SHP77 treated with DMSO at 0.1 percent for 48 hours (cell line): ENCODE measurements at places on chromosomes 6 and 20.

DNA sequence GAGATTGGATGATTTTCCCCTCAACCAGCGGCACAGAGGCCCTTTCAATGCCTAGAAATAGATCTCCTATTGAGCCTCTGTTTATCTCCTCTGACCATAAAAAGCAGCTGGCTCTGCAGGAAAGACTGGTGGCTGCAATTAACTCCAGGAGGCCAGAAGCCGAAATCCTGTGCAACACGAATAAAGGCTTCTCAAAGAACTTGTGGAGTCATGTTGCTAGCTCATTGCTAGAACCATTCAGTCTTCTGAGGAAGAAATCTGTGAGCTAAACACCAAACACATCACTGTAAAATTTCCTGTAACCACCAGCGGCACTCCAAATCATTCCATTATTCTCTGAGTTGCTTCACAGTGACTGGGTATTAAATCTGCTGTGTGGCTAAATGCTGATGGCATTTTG is 49.1 kb upstream of the TPD52L1 start:
- DNase-seq: peak; percentile 14

DNA sequence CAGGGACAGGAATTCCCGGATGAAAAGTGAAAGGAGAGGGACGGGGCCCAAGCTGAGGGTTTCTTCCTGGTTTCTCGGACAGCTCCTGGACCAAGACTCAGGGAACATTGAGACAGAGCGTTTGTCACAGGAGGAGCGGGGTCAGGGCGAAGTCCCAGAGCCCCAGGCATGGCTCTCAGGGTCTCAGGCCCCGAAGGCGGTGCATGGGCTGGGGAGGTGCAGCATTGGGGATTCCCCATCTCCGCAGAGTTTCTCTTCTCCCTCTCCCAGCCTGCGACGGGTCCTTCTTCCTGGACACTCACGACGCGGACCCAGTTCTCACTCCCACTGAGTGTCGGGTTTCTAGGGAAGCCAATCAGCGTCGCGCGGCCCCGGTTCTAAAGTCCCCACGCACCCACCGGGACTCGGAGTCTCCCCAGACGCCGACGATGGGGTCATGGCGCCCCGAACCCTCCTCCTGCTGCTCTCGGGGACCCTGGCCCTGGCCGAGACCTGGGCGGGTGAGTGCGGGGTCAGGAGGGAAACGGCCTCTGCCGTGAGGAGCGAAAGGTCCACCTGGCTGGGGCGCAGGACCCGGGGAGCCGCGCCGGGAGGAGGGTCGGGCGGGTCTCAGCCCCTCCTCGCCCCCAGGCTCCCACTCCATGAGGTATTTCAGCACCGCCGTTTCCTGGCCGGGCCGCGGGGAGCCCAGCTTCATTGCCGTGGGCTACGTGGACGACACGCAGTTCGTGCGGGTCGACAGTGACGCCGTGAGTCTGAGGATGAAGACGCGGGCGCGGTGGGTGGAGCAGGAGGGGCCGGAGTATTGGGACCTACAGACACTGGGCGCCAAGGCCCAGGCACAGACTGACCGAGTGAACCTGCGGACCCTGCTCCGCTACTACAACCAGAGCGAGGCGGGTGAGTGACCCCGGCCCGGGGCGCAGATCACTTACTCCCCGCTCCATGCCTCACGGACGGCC is 54.6 kb upstream of the POLR1H start:
- no peak for DNase-seq

- no peak for DNase-seq
Measured at GRCh38 chr20:5734602-5735001, 15.6 kb upstream of the SHLD1 start.

DNA sequence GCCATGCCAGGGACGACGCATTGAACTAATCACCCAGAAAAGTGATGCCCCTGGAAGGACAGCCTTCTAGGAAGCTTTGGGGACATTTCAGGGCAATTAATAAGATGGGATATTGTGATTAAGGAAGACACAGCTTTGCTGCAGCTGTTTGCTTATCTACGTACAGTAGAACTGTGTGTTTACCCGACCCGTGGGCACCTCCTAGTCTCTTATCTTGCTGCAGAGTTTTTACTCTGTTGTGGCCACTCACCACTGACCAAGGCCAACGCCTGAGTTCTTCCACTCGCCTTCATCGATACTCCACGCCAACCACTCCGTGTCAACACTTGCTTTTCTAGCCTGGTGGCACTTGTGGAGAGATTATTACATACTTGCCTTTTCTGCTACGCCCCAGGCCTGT is 105.9 kb upstream of the MLN start:
- DNase-seq: no peak

GRCh38 chr20:33842346-33842745 is 31.2 kb downstream of the CHMP4B start:
- DNase-seq: no peak

DNA sequence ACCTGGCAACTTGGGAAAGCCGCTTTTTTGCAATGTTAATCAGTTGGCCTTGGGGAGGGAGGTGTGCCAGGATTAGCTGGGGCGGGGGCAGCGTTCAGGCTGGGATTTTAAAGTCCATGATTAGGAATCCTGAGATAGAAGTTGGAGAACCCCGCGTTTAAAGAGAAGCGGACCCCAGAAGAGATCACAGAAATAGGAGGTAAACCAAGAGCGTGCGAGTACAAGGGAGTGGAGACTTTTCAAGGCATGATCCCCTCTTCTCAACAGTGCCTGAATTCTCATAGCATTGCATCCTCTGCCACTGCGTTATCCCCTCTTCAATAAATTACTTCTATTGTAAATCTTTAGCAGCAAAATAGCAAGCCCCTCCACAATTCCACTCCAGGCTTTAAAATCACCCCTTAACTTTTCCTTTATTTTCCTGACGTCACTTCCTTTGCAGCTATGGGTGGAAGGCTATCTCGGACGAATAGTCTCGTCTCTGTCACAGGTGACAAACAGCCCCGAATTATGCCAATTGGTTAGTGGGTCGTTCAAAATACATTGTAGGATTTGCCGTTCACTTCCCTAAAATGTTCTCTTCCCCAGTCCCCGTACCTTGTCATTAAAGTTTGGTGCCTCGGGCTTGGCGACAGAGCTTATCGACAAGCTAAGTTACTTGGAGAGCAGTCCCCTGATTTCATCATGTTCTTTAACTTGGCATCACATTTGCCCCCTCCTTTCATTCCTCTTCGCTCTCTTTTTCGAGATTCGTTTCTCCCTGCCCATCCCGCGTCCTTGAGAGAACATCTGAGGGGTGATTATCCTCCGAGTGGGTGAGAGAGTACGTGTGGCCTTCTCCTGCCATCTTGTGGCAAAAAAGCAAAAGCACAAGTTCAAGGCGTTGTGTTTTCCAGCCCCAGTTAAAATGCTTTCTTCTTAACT is 17.1 kb downstream of the OR2B2 start:
- DNase-seq: no peak

DNA sequence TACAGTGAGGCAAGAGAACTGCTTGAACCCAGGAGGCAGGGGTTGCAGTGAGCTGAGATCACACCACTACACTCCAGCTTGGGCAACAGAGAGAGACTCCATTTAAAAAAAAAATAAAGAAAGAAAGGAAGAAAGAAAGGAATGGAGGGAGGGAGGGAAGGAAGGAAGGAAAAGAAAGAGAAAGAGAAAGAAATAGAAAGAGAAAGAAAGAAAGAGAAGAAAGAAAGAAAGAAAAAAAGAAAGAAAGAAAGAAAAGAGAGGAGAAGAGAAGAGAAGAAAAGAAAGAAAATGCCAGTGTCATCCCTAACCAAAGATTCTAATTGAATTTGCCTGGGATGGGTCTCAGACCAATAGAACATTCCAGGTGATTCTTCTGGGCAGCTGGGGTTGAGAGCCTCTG is 4.2 kb downstream of the TGM3 start:
- no peak for DNase-seq

DNA sequence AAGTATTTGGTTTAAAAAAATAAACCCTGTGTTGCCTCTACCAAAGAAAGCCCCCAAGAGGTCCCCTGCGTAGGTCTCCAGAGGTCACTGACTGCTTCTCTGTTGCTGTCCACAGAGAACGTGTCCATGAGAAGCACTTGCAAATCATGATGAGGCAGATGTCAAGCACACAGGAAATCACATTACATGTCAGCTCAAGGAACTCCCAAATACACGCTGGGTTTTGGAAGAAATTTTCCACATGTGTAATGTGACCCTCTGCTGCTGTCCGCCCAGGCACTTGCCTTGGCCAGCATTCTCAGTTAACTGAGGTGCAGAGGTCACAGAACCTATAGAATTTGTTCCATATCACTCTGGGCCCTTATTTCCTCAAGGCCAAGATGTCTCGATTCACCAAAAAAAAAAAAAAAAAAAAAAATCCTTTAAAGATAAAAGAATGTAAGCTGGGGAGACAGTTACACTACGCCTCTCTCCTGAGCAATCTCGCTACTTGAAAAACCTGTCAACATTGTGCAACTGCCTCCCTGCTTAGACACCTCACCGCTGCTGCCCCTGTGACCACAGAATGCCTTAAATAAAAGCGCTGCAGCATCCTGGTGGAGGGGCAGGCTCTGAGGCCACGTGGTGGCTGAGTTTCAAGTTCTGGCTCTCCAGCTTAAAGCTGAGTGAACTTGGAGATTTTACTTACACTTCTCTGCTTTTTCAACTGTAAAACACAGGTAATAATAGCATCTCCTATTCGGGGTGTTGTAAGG is 42.3 kb downstream of the SLC22A23 start:
- DNase-seq: no peak

DNA sequence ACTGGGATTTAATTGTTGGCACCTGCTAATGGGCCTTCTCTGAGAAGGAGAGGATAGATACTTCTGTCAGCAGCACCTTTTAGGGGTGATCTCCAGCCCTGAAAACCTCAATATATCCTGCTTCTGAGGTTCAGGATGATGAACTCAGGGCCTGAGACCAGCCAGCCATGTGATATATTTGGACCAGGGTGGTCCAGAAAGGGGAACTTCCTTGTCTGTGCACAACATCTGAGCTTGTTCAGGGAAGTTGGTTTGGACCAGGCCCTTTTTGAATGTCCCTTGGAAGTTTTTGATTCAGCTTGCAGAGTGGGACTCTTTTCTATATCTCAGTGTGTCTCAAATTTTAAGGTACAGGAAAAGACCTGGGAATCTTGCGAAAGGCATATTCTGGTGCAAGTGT is 85.8 kb downstream of the GFRA4 start:
- DNase-seq: no peak
